ENCODE measurements at places on chromosomes 12 and 14.

- DNase-seq = no peak
Measured at GRCh38 chr12:62749586-62749985, 185.4 kb downstream of the PPM1H start.

DNA sequence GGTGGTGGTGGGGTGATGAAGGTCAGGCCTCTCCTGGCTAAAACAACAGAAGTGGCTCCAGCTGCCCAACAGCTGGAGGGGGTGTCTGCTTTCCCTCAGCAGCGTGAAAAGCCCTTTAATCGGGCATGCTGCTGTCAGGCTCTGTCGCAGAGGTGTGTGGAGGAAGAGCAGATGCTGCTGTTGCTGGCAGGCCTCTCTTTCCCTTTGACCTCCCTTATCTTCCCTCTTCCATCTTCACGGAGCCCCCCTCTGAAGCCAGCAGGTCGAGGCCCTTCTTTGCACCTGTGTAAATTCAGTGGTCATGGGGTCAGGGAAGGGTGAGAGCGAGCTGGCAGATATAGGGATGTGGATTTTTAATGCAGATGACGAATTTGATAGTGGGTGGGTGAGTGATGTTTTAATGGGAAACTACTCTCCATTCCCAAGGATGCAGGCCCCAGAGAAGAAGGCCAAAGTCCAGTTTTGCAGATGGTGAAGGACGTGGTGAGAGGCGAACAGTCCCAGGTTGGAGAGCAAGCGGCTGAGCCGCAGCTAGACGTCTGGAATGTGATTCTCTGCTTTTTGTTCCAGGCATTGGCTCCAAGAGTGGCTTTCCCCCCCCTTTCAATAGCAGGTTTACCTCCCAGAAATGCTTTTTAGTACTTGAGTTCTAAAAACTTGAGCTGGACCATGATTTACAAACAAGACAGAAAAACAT lies 64.0 kb downstream of the SMOC1 start:
- DNase-seq = no peak

DNA sequence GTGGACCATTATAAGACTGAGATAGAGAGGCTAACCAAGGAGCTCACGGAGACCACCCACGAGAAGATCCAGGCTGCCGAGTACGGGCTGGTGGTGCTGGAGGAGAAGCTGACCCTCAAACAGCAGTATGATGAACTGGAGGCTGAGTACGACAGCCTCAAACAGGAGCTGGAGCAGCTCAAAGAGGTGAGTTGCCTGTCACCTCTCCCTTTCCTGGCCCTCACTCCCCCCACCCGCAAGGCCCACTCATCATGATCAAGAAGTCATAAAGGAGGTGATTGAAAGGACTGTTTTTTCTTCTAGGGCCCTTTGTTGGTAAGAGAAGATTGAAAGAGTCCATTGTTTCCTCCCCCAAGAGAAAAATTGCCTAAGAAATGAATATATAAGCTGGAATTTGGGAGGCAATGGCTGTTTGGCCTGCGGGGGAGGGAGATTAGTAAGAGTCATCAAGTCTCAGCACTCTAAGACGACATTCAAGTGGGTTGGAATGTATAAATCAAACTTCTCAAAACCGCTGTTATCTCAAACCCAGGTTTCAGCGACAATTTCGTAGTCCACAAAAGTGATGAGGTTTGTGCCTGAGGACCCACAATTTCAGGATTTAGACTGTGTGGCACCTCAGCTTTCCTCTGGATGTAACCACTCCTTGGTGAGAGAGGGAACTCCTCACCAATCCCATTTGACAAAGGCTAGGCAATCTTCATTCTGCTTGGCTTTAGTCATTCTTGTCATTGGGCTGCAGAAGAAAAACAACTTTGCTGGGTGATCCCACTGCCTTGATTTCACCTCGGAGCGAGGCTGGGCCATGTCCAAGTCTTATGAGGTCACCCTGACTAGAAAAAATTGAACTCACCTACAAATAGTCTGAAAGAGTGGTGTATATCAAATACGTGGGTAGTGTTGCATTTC lies 966 bp downstream of the BICD1 start:
- peak; percentile 12 for DNase-seq

GRCh38 chr14:51035611-51036192 lies 59.2 kb downstream of the TRIM9 start:
- no peak for DNase-seq

GRCh38 chr12:107228076-107228475 lies 134.7 kb upstream of the CRY1 start:
- no peak for DNase-seq

Data from activated T-cell treated with anti-CD3 and anti-CD28 coated beads for 4 hours (primary cell).